ENCODE measurements at places on chromosomes 7 and 10.

- DNase-seq = no peak
Observed at GRCh38 chr10:36336315-36336714, 694.2 kb upstream of the FZD8 start.

DNA sequence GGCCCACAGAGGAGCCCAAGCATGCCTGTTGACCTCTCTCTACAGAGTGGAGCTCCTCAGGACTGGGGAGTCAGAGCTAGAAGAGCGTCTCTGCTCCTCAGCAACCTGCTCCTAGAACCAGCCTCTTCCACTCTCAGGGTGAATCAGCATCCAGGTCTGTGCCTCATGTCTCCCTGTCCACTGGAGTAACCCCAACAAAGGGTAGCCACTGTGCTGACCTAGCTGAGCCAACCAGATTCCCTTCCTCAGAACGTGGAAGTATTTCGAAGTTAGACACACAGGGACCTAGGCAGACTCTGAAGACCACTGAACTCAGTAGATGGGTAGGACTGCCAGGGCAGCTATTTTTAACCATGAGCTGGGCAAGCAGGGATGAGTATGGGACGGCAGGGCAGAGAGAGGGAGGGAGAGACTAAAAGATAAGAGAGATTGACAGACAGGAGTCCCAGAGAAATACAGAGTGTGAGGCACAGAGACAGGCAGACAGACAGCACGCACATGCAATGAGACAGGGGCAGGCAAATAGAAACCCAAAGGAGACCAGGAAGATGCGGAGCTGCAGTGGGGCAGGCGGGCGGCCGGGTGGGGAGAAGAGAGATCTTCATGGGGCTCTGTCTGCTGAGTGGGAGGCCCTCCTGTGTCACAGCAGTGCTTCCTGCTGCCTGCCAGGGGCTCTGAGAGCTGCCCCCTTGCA, 56.7 kb downstream of the OSBPL3 start:
- no peak for DNase-seq

DNA sequence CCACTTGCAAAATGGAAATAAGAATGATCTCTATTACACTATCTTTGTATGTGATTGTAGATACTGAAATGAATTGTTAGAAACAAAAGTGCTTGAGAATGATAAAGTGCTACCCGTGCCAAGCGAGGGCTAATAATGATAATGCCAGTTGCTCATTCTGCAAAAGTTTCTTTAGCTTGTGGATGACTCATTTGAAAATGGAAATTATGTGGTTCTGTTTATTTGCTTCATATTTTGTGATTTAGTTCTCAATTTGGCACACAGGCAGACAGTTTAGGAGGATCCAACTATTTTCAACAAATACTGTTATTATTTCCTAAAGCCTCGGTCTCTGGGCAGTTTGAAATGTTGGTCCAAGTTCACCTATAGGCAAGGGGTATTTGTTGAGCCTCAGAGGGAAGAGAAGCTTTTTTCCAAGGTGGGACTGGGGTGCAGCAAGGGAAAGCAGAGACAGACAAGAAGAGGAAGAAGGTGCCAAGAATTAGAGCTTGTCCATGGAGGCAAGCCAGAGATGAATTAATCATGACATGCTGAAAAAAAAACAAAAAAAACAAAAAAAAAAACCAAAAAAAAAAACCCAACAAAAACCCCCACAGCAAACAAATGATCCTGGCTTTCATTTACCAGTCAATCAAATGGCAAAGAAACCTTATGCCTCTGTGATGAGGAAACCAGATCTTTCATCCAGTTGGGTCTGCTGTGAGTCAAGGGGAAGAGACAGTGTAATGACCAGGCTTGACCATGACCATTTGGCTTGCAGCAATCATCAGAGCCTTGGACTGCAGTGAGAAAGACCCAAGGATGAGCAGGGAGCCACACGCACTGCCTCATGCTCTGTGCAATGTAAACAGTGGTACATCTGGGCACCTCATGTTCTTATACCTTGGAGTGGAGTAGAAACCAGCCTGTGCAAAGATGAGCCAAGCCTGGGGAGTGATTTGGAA, 285.0 kb upstream of the HABP2 start:
- no peak for DNase-seq

DNA sequence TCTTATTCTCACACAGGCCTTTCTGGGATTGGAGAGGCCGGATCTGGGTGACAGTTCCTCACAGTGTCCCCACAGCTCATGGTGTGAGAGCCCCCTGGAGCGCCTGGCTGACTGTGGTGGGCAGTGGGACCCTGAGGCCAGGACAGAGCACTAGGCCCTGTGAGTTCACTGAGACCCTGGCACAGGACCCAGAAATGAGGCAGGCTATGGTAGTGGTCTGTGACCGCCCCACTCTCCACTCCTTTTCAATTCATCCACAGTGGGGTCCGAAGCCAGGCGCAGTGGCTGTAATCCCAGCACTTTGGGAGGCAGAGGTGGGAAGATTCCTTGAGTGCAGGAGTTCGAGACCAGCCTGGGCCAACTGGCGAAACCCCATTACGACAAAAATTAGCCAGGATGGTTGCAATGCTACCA, 95.9 kb upstream of the TNRC18 start:
- no peak for DNase-seq

- no peak for DNase-seq
Observed at GRCh38 chr10:126908729-126909128, 3.5 kb downstream of the DOCK1 start.

DNA sequence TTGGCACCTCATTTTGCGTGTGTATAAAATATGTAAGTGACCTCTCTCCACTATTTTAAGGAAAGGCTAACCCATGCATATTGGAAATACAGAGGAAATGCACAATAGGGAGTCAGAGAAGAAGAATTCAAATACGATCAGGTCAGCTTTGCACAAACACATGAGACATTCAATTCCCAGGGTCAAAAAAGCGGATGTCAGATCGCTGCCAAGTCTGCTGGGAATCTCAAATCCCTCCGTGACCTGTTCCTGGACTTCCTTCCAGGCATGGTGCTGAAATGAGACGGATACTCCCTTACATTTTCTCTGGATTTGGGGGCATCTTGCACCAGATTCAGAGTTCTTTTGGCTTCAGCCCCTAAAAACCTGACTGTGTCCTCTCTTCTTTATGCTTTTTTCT, 91.9 kb upstream of the PRKCQ start:
- no peak for DNase-seq

DNA sequence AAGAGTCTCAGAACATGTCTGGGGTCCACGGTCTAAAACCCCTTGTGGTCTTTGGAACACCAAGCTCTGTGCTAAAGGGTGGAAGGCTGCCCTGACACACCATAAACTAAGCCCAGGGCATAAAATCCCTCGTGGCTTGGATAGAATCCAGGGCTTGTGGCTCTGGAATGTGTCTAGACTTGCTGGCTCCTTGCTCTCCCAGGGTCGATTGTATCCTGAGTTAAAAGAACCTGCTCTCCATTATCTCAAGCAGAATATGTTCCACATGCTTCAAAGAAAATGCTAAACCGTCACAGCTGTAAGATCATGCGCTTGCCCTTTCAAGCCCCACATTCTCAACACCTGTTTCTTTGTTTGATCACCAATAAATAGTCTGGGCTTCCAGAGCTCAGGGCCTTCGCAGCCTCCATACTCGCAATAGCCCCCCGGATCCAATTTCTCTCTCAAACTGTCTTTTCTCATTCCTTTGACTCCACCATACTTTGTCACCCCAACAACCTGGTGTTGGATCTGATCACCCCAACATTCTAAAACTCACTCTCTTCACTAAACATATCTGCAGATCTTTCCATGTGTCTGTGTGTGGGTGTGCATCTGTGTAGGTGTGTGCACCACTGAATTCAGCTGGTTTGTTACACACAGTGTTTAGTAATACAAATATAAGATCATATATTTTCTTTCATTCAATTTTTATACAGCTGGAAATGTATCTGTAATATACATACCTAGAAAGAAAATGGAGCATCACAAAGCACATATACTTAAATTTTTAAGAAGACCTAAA, 238.5 kb downstream of the ZMYND11 start:
- DNase-seq = peak; percentile 68

GRCh38 chr7:51278797-51279196, 37.8 kb downstream of the COBL start:
- DNase-seq = no peak

GRCh38 chr7:21773326-21773725, 172.4 kb downstream of the CDCA7L start:
- no peak for DNase-seq

- DNase-seq = no peak
Observed at GRCh38 chr10:3350617-3351258, 178.2 kb upstream of the PITRM1 start.

DNA sequence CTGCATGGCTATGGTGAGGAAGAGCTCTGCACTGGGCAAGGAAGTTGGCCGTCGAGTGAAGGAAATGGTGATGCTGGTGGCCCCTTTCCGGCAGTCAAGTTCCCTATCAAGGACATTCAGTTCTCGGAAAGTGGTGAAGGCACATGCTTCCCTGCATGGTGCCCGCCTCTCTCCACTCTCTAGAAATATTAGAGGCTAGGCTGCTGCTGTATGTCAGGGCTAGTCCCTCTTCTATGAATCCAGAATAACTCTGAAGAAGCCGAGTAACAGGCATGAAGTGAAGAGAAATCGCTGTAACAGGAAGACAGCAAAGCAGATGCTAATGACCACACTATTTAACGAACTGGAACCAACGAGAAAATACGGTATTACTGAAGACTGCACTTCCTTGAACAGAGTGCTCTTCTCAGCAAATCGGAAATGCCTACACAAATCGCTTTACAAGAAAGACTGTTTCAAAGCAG, 5.4 kb downstream of the IDI1 start:
- no peak for DNase-seq

GRCh38 chr10:96984541-96985131, 152.5 kb downstream of the LCOR start:
- no peak for DNase-seq

GRCh38 chr10:36555036-36555435, 570.4 kb upstream of the ANKRD30A start:
- DNase-seq = no peak

DNA sequence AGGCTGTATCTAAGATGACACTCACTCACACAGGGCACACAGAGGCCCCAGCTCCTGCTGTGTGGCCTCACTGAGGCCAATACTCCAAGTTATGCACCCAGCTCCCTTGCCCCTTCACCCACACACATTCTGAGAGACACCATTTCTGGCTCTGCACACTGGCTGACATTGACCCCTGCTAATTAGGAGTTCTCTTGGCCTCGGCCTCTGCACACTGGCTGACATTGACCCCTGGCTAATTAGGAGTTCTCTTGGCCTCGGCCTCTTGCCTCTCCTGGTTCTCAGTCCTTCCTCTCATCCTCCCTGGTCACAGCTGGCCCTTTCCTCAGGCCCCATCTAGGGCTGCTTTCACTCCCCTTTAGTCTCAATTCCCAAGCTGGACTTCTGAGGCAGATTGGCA, 97.3 kb downstream of the GRID1 start:
- no peak for DNase-seq

DNA sequence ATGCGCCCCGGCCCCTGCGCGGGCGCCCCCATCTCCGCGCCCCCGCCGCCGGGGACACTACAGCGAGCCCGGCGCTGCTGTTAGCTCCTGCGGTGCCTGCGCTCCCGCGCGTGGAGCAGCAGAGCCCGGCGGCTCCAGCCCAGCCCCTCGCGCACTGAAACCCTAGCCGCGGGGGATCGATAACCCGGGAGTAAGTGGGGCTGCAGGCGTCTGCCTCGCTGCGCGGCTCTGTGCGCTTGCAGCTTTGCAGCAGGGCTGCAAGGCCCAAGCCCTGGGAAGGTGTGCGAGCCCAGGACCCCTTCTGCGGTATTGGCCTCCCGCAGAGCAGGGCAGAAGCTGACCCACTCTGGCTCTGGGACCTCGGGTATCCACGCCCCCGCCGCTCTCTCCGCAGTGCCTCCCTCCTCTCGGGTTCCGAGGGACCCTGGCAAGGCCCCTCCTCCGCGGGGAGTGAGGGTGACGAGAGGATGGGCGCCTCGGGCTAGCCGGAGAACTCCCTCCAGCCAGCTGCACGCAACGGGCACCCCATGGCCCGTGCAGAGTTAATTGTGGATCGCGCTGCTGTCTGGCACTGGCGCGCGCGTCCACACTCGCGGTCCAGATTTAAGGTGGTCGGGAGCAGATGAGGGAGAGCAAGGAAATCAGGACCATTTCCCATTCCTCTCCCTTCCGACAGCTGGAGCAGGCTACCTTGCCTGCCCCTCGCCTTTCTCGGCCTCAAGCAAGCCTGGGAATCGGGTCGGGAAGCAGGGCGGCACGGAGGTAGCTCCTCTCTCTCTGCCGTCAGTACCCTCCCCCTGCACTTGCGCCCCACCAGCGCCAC, 2.1 kb downstream of the SHH start:
- DNase-seq = no peak

GRCh38 chr10:132964231-132964630, 21.9 kb upstream of the CFAP46 start:
- no peak for DNase-seq

DNA sequence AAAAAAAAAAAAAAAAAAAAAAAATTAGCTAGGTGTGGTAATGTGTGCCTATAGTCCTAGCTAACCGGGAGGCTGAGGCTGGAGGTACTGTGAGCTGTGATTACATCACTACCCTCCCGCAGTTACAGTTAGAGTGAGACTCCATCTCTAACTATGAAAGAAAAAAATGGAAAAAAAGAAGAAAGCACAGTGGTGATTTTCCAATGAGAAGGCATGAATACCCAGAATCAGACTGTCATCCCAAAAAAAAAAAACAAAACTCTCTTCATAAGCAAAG, 269.9 kb upstream of the MKLN1 start:
- DNase-seq = no peak

DNA sequence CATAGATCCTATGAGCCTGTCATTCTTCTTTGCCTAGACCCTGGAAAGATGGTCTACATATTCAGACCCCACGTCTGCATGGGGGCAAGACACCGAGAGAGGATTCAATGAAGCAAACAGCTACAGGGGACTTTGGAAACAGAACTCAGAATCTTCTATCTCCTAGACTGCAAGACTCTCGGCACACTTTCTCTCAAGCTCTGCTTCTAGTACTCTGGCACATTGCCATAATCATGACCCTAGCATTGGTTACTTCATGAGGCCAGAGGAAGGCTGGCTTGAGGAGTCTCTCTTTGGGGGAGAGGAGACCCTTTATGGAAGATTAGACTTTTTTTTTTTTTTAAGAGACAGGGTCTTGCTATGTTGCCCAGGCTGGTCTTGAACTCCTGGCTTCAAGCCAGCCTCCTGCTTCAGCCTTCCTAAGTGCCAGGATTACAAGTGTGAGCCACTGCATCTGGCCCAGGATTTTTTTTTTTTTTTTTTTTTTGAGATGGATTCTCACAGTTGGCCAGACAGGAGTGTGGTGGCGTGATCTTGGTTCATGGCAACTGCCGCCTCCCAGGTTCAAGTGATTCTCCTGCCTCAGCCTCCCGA, 20.7 kb downstream of the CCDC3 start:
- DNase-seq = no peak

- DNase-seq = no peak
Observed at GRCh38 chr10:71372882-71373495, 23.7 kb upstream of the CDH23 start.

Data from NCI-H1105 (cell line).